ENCODE measurements at places on chromosomes 12 and 14. TPM values are rescaled to one million over a fixed set of nuclear protein-coding genes. Genes with fewer than 3 reads are reported as not detected.

- no peak for DNase-seq
These were observed 7.0 kb upstream of the TDRD9 start for GRCh38 chr14:103920981-103921854.

Gene POTEG
- total RNA-seq: not detected

GRCh38 chr12:113506867-113507266, 35.2 kb upstream of the LHX5 start:
- no peak for DNase-seq

- DNase-seq: no peak
These were observed 107.0 kb downstream of the PAPLN start for GRCh38 chr14:73344319-73344718.

Gene PLEK2
- total RNA-seq: 35.5 TPM

GRCh38 chr14:55238019-55238680, 33.1 kb upstream of the FBXO34 start:
- DNase-seq: no peak

Gene GPHB5
- total RNA-seq: not detected

DNA sequence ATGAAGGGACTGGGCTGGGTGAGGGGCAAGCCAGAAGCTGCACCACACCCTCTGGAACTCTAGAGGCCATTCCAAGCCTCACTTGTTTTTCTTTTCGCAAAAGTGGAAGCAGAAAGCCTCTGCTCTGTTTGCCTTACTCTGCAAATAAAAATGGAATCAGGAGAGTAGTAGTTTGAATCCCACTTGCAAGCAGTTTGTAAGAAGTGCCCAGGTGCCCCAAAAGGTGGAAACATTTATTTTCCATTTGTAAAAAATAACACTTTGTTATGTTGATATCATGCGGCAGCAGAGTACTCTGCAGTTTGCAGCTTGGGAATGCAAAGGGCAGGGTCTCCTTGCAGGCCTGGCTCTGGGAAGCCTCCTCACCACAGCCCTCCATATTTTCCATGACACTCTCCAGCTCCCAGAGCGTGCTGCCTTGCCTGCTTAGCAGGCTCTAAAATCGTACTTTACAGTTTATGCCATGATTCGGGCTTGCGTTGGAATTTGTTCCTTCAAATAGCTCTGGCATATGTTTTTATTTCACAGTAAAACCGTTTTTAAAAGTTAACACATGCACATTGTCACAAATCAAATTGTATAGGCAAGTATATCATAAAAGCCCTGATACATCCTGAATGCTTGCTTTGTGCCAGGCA, 20.0 kb downstream of the TUNAR start:
- no peak for DNase-seq

DNA sequence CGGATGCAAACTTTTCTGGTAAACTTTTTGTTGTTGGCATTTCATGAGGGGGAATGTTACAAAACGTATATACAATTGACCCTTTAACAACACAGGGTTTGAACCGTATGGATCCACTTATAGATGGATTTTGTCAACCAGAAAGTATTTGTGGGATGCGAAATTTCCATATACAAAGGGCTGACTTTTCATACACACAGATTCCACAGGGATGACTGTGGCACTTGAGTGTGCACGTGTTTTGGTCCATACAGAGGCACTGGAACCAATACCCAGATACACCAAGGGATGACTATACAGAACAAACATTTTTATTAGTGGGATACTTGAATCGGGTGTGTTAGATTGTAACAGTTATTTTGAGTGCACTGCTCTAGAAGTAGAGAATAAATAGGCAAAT, 29.8 kb upstream of the CCT2 start:
- DNase-seq: no peak

DNA sequence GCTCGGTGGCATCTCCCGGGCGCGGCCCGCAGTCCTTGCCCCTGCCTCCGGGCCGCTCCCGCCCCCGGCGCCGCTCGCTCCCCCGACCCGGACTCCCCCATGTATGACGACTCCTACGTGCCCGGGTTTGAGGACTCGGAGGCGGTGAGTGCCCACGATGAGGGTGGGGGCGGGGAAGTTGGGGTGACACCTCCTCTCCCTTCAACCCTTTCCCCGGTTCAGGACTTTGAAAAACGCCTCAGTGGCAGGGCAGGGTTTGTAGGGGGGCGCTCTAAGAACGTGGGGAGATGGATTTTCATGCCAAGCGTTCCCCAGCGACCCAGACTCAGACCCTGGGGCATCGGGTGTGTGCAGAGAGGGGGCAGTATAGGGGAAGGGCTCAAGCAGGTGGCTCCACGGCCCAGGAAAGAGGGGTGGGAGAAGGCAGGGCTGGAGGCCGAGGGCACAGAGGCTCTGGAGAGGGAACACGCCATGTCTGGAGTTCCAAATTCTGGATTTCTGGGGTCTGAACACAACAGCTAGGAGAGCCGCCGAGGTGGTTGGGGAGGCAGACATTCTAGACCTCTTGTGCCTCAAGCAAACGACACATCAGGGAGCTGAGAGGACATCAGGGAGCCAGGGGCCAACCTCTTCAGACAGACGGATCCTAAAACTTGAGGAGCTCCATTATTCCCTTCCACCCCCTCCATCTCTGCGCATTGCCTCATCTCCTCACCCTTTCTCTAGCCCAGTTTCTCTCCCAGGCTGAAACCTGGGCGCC, 715 bp downstream of the CACNB3 start:
- no peak for DNase-seq

GRCh38 chr14:35425850-35426249, 21.3 kb upstream of the NFKBIA start:
- no peak for DNase-seq
